ENCODE measurements at places on chromosomes 5 and 9.

GRCh38 chr5:14672082-14672481 is 7.6 kb downstream of the OTULIN start:
- no peak for DNase-seq

DNA sequence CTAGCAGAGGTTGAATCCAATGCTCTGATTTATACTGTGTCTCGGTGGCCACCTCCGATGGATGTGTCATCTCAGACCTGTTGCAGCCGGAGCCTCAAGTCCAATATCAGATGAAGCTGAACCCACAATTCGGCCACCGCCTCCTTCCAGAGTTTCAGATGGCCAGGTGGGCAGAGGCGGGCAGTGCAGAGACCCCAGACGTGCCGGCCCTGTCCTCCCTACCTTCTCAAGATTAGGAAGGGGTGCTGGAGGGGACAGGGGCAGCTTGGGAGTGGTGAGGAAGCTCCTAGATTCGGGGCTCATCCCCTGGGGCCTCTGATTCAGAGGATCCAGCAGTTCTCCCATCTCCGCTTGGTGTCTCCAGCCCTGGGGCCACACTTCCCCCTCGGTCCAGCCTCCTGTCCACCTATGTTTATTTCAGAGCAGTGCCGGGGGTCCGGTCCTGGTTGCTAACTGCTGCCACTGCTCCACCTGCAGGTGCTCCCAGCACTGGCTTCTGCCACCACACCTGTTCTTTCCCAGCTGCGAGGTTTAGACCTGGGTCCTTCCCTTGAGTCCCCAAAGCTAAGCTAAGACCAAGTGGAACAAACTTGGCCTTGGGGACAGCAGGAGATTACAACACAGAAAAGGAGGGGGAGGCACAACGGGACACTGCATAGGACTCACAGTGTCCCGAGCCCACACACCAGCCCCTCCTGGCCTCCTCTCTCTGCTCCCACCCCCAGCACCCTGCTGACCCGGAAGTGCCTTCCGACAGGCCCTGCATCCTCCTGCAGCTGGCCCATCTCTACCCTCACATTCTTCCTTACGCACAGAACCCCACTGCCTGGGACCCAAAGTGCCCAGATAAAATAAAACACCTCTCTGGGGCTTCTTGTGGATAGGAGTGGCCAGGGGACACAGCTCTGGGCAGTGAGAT is 81.6 kb downstream of the NTNG2 start:
- DNase-seq, result no peak

DNA sequence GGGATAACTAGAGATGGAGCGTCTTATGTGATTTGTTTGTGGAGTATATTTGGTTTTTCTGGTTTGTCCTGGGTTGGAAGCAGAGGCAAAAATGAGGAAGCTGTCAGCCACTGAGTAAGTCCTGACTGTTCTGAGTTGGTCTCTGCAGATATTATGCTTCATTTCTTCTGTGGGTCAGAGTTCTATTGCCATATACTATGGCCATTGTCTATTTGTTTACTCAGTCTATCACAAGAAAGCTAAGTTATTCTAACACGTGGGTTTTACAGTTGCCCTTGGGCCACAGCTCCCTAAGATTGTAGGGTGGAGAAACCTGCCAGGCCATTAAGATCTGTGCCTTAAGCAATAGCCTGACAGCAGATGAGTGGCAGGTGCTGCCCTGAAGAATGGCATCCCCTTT is 3.0 kb upstream of the CTSV start:
- no peak for DNase-seq

DNA sequence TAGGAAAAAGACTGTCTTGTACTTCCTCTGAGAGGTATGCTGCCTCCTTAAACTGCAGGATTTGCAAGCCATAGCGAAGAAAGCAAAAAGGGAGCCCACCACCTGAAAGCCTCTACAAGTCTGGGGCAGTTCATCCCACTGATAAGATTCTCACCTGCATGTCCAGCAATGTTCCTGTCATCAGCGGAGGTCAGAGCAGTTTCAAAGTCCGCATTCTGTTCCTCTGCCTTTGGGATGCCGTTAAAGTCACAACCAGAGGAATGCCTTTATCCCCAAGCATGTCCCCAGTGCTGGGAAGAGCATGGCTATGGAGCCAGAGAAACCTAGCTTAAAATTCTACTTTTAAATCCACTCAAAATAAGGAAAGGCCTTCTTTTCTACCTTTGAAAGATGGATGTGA is 220.5 kb downstream of the GLIS3 start:
- DNase-seq, result no peak

GRCh38 chr5:139155333-139155732 is 42.8 kb downstream of the SIL1 start:
- DNase-seq, result no peak

DNA sequence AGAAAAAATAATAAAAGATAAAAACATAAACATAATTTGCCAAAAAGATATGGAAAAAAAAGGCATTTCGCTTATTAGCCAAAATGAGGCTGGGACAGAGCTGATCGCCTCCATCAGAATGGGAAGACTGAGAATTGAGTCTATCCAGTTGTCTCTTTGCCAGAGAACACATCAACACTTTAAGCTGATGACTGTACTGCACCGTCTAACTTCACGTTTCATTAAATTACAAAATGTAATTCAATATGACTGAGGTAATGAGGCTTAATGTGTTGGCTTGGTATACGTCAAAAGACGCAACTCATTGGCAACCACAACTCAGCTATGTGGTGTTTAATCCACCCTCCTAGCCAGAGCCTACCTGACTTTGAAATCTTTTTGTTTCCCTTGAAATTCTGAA is 462.7 kb upstream of the CD180 start:
- no peak for DNase-seq

DNA sequence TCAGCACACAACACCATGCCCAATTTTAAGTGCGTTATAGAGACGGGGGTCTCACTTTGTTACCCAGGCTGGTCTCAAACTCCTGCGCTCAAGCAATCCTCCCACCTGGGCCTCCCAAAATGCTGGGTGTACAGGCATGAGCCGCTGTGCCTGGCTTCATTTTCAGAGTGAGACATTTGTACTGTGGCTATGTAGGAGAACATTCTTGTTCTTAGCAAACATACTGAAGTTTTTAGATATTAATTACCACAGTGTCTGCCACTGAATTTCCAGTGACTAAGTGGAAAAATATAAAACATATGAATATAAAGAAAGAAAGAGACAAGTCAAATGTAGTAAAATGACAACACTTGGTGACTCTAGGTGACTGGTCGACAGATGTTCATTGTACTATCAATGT is 20.9 kb downstream of the BTNL9 start:
- no peak for DNase-seq

DNA sequence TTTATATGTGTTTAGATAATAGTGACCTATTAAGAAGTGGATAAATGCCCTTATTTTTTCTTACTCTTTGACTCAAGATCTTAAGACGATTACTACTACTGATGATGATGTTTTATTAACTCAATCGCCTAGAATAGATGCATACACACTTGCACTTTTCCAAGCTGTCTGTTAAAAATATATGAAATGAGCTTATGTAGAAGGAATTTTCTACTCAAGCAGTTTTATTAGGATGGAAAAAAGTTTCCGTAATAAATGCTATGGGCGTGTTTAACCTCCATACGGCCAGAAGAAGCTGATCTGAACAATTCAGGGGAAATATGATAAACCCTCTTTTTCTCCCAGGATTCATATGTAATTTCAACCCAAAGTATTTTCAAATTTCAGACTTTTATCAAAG is 455.7 kb upstream of the MPDZ start:
- DNase-seq, result no peak

GRCh38 chr5:43302481-43302880 is 10.7 kb downstream of the HMGCS1 start:
- DNase-seq, result no peak

DNA sequence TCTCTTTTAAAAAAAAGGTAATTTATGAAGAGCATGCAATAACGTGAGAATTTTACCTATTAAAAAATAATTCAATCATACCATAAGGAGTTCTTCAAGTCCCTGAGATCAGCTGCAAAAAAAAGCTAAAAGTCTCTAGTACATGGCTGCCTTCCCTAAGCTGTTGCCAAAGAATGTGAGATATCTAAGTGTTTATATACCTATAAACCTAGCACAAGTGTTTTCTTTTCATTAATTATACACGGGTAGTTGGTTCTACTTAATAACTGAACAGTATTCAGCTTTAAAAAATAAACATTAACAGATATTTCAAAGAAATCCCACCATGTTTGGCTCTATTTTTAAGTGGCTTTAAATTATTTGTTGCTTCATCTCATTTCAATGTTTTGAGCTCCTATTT is 25.9 kb downstream of the FNBP1 start:
- no peak for DNase-seq

DNA sequence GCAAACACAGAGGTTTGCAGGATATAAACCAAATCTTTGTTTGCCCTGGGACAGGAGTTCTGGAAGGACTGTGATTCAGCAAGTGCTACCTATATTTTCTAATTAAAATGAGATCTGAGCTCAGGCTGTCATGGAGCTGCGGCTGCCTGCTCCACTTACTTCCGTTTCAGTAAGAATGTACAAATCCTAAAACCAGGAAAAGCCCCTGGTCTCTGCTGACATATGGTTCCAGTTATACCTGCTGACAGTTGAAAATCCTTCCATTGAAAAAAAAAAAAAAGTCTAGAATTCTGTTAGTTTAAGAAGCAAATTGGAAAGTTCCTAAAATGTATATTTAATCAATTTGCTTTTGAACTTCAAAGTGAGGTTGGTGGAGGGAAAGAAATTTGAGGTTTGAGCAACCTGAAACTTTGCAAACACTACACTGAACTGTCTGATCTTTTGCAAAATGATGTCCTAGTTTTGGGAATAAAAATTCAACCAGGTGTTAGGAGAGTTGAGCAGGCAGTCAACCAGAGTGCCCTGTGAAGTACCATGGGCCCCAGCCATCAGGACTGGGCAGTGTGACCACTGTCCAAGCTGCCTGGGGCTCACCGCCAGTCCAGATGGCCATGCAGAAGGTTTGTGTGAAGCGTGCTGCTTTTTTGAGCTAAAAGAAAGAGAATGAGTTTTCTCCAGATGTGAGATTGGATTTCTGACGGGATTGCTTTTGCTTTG is 50.6 kb downstream of the SHB start:
- DNase-seq, result no peak

GRCh38 chr5:79705632-79706031 is 16.0 kb downstream of the CMYA5 start:
- DNase-seq, result no peak

- no peak for DNase-seq
These were observed 792 bp downstream of the NTMT1 start for GRCh38 chr9:129626625-129627284.
